CD8-positive, alpha-beta T cell (primary cell): ENCODE measurements at places on chromosomes 1 and 21. TPM values are rescaled to one million over a fixed set of nuclear protein-coding genes. Genes with fewer than 3 reads are reported as not detected.

- no peak for DNase-seq
These were observed 835.0 kb upstream of the NCAM2 start for GRCh38 chr21:20163167-20163566.

- no peak for DNase-seq
These were observed 51.8 kb downstream of the RGS2 start for GRCh38 chr1:192860478-192861185.

Gene PSMD4
- 56.7 TPM for total RNA-seq

Gene OLFM3
- total RNA-seq, result not detected

Gene COL9A2
- total RNA-seq, result 4.0 TPM

Gene WNT3A
- not detected for total RNA-seq

- DNase-seq, result no peak
These were observed 49.9 kb downstream of the STUM start for GRCh38 chr1:226598455-226598849.

Gene SPRR2A
- total RNA-seq, result not detected

DNA sequence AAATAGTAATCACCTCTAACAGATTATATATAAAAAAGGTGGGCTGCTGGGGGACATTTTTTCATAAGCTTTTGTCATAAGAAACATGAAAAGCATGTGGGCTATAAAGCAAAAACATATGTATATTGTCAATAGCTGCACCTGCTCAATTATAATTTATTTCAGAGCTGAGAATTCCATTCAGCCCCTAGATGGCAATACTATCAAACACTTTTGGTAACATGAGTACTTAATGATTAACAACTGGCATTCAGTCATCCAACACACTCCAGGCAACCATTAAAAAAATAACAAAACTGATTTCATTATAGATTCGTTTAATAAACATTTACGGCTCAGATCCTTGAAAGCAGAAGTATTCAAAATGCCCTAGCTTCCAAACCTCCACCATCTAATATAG, 115.1 kb downstream of the KCTD3 start:
- DNase-seq, result no peak

GRCh38 chr1:77975386-77975785, 3.5 kb downstream of the FUBP1 start:
- DNase-seq, result no peak

GRCh38 chr1:95236784-95237575, 3.0 kb downstream of the RWDD3 start:
- no peak for DNase-seq

DNA sequence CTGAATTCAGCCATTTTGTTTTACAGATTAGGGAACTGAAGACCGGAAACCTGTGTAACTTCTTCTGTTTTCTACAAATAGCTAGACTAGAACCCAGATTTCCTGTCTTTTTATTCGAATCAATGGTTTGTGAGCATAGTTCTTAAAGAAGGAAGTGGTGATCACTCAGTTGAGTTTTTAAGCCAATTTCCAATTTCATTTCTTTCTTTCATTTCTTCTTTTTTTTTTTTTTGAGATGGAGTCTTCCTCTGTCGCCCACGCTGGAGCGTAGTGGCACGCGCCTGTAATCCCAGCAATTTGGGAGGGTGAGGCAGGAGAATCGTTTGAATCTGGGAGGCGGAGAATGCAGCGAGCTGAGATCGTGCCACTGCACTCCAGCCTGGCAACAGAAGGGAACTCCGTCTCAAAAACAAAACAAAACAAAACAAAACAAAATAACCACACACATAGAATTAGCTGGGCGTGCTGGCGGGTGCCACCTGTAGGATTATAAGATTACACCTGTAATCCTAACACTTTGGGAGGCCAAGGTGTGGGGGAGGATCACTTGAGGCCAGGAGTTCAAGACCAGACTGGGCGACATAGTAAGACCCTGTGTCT, 3.0 kb upstream of the MDM4 start:
- peak; percentile 55 for DNase-seq

DNA sequence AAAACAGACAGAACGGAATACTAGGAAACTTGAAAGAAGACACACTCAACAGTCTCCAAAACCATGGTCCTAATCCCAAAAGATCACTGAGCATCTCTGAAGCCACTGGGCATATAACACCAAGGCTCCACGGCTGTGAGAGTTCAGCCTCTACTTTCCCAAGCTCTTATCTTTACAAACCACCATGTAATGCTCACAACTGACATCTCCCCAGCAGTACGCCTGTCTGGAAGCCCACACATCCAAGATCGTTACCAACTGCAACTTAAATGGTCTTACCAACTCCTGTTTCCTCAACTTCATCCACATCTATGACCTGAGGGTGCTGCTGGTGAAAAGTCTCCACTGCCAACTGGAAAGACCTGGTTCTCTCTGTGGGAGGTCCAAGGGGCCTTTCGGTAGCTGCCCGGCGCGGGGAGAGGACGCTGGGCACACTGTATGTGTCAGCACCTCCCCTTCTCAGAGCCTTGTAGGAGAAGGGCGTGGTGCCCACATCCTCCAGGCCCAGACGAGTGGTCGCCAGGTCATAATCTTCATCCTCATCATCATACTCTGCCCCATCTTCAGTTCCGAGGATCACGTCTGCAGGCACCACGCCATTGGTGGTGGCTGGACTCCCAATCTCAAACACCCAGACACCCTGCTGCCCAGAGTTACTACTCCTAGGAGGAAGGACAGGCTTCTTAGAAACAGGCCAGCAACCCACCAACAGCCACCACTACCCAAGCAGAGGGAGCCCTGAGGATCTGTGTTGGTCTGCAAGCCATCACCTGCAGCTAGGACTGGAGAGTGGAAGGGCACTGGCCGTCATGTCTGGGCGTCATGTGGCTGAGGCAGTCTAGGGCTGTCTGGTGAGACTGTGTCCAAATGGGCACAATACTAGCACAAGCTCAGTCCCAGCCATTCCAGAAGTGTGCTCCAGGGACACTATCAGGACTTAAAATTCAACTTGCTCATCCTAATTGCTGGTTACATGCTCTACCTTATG, 23.0 kb downstream of the NID1 start:
- no peak for DNase-seq

Gene KLF18
- not detected for total RNA-seq

- DNase-seq, result no peak
These were observed 17.3 kb upstream of the PIGM start for GRCh38 chr1:160049101-160049500.

- no peak for DNase-seq
These were observed 17.8 kb downstream of the WNT9A start for GRCh38 chr1:227929751-227930472.

DNA sequence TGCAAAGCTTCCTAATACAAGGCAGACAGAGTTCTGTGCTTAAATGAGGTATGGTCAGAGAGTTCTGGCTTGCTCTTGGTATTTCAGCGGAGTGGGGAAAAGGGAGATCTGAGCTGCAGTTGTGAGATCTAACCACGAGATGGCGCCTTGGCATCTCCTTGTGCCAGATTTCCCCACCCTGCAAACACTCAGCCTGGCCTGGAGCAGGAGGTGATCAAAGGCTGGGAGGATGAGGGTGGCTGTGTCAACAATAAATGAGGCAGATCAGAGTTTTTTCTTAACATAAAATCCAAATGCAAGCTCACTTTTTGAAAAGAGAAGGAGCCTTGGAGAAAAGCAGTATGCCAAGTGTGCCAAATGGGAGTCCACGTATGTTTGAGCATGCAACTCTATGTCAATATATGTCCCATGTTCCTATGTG, 4.1 kb upstream of the TFAP2E start:
- DNase-seq, result peak; percentile 53

GRCh38 chr1:233113009-233113879, 162.8 kb downstream of the NTPCR start:
- no peak for DNase-seq

Gene ACBD3
- total RNA-seq, result 40.9 TPM

Gene LRRC8D
- 14.2 TPM for total RNA-seq

- DNase-seq, result no peak
These were observed 315.6 kb downstream of the NFIA start for GRCh38 chr1:61397935-61398334.

- no peak for DNase-seq
These were observed 7.6 kb upstream of the RAP1A start for GRCh38 chr1:111611986-111612385.

Gene CDKN2C
- 6.0 TPM for total RNA-seq

- no peak for DNase-seq
These were observed 25.9 kb upstream of the GNPAT start for GRCh38 chr1:231214918-231215680.

- DNase-seq, result no peak
These were observed 18.7 kb upstream of the CD55 start for GRCh38 chr1:207302618-207303393.

GRCh38 chr1:109984190-109984455, 442 bp upstream of the AHCYL1 start:
- DNase-seq, result no peak

DNA sequence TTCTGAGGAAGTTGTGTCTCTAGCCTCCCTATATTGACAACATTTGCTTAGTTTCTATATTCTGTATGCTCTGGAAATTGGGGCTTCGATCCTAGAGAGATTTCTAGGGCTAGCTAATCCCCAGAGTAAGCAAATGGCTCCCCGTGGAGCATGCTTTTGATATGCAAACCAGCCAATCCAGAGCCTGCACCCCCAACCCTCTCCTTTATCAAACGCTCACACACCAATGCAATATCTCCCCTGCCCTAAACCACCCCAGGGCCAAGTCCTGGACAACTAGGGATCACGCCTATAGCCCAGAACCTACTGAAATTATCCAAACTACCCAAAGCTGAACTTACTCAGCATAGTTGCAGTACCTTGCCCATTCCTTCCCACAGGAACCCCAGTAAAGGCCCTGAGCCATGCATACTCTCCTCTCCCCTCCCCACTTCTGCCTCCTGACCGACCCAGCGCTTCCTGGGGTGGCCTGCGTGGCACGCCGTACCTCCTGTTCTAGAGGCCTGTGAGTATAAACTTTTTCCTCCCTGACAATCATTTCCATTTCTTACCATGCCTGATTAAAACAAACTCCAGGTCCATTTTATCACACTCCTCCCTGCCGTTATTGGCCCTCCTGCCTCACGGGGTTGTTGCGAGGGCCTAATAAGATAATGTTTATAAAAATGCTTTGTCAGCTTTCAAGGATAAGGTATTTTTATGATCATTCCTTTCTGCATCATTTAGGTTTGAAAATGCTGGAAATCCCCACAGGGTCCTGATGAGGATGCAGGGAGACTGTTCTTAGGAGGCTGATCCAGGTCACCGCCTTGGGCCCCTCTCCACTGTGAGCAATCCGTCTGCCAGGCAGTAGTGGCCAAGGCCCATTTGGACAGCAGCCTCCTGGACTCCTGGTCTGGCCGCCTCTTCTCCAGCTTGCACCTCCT, 102.7 kb downstream of the TENT5C start:
- DNase-seq, result no peak

GRCh38 chr1:96834986-96835385, 113.4 kb downstream of the PTBP2 start:
- no peak for DNase-seq

GRCh38 chr1:117712621-117713020, 106.8 kb downstream of the TENT5C start:
- no peak for DNase-seq

GRCh38 chr1:171433451-171433850, 51.9 kb upstream of the PRRC2C start:
- DNase-seq, result no peak
